ENCODE measurements at places on chromosomes 11 and 22.

DNA sequence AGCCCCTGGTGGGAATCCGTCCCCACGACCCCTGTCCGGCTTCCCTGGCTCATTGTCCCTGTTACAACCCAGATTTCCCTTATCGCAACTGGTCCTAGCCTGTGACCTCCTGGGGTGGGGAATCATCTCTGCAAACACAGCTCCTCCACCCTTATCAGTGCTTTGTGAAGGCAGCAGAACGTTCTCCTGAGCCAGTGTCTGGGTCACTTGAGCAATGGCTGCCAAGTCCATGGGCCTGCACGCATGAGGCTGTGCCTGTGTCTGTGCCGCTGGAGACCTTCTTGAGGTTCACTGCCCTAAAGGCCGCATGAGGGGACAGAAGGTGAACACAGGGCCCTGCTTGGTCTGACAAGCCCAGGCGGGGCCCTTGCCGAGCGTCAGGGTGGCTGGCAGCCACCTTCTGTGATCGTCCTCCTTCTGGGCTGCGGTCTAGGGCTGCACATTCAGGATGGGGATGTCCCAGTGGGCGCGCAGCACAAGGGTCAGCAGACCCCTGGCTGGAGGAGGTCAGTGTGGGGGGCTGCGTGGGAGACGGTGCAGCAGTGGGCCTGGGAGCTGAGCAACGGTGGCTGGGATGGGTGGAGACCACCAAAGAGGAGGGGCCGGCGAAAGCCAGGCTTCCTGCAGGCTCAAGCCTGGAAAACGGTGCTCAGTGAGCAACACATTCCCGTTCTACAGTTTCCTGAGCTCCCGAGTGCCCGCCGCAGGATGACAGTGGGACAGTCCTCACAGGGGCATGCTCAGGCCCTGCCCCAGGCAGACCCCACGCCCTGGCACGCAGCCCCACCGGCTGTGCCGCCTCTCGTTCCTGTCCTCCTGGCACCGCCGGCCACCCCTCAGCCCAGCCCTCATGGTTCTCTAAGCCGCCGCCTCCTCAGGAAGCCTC, 74.1 kb downstream of the CDKN1C start:
- DNase-seq: no peak

DNA sequence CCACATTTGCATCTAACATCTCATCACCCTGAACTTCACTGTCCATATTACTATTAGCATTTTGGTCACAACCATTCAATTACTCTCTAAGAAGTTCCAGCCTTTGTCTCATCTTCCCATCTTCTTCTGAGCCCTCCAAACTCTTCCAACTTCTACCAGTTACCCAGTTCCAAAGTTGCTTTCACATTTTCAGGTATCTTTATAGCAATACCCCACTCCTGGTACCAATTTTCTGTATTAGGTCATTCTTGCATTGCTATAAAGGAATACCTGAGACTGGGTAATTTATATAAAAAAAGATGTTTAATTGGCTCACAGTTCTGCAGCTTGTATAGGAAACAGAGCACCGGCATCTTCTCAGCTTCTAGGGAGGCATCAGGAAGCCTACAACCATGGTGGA, 64.7 kb upstream of the ARHGAP42 start:
- DNase-seq: no peak

DNA sequence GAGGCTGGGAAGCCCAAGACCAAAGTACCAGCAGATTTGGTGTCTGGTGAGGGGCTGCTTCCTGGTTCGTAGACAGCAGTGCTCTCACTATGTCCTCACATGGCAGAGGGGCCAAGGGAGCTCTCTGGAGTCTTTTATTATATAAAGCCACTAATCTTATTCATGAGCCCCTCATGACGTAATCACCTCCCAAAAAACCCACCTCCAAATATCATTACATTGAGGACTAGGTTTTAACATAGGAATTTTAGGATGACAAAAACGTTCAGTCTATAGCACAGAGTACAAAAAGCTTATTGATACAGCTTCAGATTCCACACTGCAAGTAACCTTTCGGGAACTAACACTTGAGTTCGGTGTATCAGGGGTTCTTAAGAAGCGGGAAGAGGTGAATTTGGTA, 4.1 kb upstream of the MS4A18 start:
- no peak for DNase-seq

DNA sequence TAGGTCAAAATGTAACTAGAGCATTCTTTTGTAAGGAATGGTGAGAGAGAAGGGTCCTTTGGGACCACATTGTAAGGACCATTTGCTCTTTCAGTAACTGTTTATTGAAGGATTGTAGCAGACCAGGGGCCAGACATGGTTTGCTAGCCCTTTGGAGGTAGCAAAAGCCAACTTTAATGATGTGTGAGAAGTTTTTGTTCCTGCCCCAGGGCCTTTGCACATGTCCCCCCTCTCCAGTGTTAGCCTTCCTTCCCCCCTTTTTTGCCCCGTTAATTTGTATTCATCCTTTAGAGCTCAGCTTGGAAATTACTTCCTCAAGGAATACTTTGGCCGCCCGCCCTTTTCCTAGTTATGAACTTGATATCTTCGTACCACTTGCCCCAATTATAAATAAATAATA, 9.0 kb downstream of the LIMK2 start:
- no peak for DNase-seq

DNA sequence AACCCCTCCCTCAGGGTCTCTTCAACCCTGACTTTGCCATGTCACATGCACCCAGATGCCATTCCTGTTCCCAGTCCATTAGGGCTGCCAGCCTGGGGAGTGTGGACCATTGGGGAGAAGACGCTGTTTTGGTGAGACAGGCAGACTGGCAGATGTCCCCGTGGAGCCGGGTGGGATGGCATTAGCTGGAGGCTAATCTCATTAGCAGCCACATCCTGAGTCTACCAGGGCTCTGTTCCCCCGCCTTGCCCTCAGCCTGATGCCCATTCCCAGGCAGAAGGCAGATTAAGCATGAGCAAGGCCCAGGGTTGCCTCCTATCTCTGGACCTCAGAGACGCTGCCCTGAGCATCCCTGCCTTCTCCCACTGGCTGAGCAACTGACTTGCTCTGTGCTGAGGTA, 46.4 kb upstream of the ALX4 start:
- no peak for DNase-seq

- DNase-seq: no peak
Measured at GRCh38 chr11:11524436-11525061, 97.3 kb downstream of the GALNT18 start.

GRCh38 chr22:43127166-43127908, 15.9 kb downstream of the MCAT start:
- DNase-seq: no peak

GRCh38 chr11:108871152-108871551, 206.3 kb downstream of the DDX10 start:
- DNase-seq: no peak

DNA sequence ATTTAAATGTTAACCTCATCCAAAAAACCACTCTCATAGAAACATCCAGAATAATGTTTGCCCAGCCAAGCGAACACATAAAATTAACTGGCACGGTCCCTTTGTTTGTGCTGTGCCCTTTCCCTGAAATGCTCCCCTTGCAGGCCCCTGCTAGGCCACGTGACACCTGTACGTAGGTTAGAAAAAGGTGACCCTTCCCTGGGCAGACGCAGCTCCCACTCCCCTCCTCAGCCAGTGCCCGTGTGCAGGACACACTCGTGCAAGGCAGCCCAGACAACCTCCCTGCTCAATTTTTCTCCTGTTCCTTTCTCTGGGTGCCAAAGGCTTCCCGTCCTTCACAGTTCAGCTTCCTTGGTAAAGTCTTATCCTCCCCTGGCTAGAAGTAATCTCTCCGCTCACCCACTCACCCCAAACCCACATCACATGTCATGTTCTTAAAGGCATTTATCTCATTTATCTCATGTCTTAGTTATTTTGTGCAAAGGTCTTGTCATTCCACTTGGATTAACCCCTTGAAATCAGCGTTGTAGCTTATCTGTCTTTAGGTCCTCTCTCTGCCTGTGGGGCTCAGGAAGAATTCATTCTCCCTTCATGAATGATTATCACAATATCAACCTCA, 20.7 kb downstream of the FAM83F start:
- no peak for DNase-seq

- no peak for DNase-seq
Measured at GRCh38 chr22:37281646-37282384, 493 bp upstream of the CYTH4 start.

DNA sequence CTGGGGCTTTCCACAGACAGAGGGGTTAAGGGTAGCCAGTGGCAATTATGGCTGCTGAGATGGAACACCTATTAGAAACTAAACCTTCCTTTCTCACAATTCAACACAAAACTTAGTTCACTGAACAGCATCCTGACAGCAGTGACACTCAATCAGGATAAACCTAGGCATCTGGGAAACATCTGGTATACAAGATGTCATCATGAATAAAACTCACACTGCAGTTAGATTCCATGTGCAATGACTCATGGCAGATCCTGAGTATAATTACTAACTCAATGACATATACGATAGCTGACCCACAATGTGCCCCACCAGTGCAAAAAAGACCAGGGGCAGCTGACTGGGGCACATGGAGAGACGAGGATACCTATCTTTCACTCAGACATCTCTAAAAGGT, 17.7 kb downstream of the RBFOX2 start:
- DNase-seq: no peak

DNA sequence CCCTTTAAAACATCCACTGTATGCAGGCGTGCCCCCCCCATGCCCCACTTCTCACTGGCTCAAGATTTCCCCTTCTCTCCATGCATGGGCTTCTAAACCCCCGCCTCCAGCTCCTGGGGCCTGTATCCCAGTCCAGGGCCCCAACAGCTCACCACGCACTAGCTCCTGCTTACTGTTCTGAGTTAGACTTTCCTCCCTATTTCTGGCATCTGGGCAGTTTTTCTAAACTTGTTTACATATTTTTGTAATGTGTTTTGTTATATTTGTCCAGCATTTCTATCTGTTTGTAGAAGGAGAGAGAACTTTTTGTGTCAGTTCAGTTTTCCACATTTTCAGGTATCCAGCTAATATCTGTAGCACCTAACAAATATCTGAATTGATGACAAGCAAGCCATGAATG, 178.5 kb downstream of the SPON1 start:
- no peak for DNase-seq

GRCh38 chr11:9675691-9676090, 11.8 kb downstream of the SWAP70 start:
- no peak for DNase-seq

- no peak for DNase-seq
Measured at GRCh38 chr11:106092446-106092845, 15.0 kb downstream of the AASDHPPT start.

- DNase-seq: no peak
Measured at GRCh38 chr11:57703341-57703740, 8.7 kb downstream of the MED19 start.

- DNase-seq: no peak
Measured at GRCh38 chr11:96264364-96264763, 78.6 kb downstream of the MAML2 start.

DNA sequence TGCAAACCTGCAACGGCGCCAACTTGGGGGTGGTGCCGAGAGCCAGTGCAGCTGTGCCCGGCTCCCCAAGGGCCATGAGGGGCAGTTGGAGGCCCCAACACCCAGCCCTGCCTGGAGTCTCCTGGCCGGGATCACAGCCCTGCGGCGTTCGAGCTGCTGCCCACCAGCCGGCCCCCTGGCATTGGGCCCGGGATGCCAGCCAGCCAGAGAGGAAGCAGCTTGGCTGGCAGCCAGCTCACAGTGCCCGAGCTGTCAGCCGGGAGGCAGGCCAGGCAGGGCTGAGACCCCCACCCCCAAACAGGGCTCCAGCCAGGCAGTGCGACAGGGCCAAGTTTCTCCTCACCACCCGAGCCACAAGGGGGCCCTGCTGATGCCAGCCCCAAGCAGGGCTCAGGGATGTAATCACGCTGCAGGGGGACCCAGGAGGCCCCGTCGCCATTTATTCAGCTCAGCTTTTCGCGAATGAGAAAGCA, 26.0 kb upstream of the TCF20 start:
- DNase-seq: no peak

GRCh38 chr11:60159284-60159683, 23.6 kb downstream of the MS4A6A start:
- DNase-seq: no peak

DNA sequence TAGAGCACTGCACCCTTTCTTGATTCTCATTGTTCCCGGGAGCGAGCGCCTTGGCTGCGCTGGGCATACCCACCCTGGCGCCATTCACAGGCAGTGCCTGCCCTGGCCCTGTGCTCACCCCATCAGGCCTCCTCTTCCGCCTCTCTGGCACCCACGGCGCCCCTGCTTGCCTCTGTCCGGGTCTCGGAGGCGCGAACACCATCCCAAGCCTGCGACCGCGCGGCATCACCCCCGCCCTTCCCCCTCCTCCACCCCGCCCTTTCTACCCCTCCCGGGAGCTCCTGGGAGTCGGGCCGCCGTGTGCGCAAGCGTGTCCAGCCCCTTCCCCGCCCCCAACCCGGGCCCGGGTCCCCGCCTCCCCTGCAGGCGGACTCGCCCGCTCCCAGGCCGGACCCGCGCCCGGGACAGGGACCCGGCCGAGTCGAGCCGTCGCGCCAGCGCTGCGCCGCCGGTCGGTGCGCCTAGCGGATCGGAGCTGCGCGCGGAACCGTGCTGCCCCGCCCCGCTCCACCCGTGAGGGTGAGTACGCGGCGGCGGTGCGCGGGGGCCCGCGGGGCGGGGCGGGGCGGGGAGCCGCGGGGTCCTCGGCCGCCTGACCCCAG, at the start of gene ST3GAL4:
ST3GAL4 (plus strand) TSS at position 363 of the 602 bp plus-strand sequence. CDS start 50,470 bp downstream, outside the sequence.
- peak; percentile 19 for DNase-seq

DNA sequence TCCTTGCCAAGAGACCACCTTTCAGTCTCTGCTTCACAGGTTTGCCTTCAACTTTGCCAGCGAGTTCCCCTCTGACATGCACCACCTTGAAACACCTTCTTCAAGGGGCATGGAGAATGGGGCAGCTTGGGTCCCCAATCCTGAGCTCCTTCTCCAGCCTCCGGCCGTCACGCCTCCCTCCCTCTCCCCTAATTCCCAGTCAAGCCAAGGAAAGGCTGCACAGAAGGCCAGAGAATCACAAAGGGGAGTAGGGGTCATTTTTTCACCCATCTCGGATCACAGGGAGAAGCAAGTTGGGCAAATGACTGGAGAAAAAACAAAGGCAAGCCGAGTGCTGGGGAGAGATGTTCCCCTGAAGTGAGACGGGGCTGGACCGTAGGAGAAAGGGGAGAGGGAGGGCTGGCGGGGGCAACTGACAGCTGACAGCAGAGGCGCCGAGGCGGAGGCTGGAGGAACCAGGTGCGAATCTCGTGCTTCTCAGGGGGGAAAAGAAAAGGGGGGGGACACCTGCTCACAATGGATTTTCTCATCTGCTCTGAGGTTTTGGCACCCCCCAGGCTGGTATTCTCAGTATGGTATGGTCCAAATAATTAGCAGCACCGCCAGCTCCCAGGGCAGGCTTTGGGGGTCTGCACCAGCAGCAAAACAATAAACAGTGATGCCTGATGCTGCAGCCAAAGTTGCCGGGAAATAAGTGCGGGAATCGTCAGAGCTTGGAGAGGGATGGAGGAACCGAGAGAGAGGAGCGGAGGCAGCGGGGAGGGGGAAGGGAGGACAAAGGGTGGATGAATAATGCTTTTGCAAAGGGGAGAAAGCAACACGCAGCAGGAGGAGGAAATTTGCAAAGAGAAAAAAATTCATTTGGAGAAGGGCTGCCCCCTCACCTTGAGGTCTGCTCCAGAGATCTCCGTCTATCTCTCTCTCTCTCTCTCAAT, 644 bp downstream of the YPEL4 start:
- no peak for DNase-seq

All from stimulated activated CD8-positive, alpha-beta memory T cell treated with anti-CD3 and anti-CD28 coated beads, Interleukin-4, amount 100 ng/mL, for 1 hour (primary cell).